ENCODE measurements at places on chromosomes 11 and 22. TPM values are rescaled to one million over a fixed set of nuclear protein-coding genes. Genes with fewer than 3 reads are reported as not detected.

GRCh38 chr11:10395166-10395897 is 59.7 kb upstream of the AMPD3 start:
- DNase-seq: no peak
- H3K4me1 ChIP-seq: peaks cover 10% of the 10 kb centered on the region
- no peaks in the 10 kb centered on the region for H3K36me3 ChIP-seq
- no peak overlapping the region for H3K4me3 ChIP-seq
- H3K27me3 ChIP-seq: no peaks in the 10 kb centered on the region

GRCh38 chr11:7905549-7905948 is 25.5 kb downstream of the OR10A6 start:
- no peaks in the 10 kb centered on the region for H3K4me1 ChIP-seq
- H3K36me3 ChIP-seq: no peaks in the 10 kb centered on the region
- DNase-seq: no peak
- peak overlapping the region; percentile 52 for H3K27ac ChIP-seq

Gene UBQLNL
- 0.72 TPM for total RNA-seq

GRCh38 chr22:17853073-17853472 is 78.8 kb upstream of the BID start:
- no peaks in the 10 kb centered on the region for H3K4me1 ChIP-seq
- no peak overlapping the region for H3K27ac ChIP-seq
- DNase-seq: no peak
- no peak overlapping the region for H3K4me3 ChIP-seq

DNA sequence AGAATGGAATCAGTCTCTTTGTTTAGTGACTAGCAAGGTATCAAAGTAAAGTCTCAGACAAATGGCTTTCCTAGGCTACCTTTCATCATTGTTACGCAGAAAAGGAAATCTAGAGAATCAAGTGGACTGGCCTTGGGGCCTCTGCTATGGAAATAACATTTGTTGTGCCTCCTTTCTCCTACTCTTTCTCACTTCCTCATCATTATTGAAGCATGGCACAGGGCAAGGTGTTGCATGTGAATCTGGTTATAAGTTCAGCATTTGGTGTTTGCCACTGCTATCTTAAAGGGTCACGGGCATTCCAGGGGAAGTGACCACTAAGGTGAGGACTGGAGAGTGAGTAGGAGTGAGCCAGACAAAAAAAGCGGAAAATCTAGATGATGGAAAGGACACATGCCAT is 54.9 kb downstream of the GLYATL1 start:
- DNase-seq: no peak
- no peaks in the 10 kb centered on the region for H3K27me3 ChIP-seq
- H3K4me1 ChIP-seq: no peaks in the 10 kb centered on the region
- H3K27ac ChIP-seq: no peak overlapping the region

Gene CRYBB2
- total RNA-seq: not detected
